Activated CD8-positive, alpha-beta T cell treated with anti-CD3 and anti-CD28 coated beads, Interleukin-2, amount 10 ng/mL, durations not matched to agents 7 days and 5 days (primary cell): ENCODE measurements at places on chromosomes 3 and 15. TPM values are rescaled to one million over a fixed set of nuclear protein-coding genes. Genes with fewer than 3 reads are reported as not detected.

- peaks cover 24% of the 10 kb centered on the region for H3K4me1 ChIP-seq
- no peaks in the 10 kb centered on the region for H3K27me3 ChIP-seq
- DNase-seq = no peak
- H3K27ac ChIP-seq = peak overlapping the region; percentile 93
Observed at GRCh38 chr3:187367561-187368103, 553 bp upstream of the RTP4 start.

DNA sequence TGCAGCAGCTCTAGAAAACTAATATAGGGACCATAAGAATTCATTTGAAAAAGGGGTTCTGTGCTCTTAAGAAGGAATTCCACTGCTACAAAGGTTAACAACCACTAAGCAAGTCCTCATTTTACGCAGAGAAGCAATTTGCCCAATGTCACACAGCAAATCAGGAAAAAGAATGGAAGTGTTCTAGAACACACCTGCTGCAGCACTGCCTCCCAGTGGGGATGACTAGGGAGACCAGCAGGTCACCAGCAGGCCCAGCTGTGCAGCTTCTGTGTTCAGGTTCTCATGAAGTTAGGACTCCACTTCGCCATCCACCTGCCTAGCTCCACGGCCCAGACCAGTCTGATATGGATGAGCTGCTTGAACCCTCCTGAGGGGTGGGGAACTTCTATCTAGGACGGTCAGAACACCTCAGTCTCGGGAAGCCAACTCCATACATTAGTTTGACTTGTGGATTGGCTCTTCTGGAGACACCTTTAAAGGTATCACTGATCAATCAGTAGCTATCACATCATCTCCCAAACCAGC is 18.6 kb downstream of the POMGNT2 start:
- peaks cover 4% of the 10 kb centered on the region for H3K4me1 ChIP-seq
- H3K27ac ChIP-seq = no peak overlapping the region
- no peaks in the 10 kb centered on the region for H3K27me3 ChIP-seq
- H3K36me3 ChIP-seq = peaks cover 14% of the 10 kb centered on the region

GRCh38 chr3:133914839-133915600 is 19.3 kb upstream of the RAB6B start:
- no peak for DNase-seq
- H3K36me3 ChIP-seq = no peaks in the 10 kb centered on the region
- no peak overlapping the region for H3K27ac ChIP-seq
- H3K4me1 ChIP-seq = no peaks in the 10 kb centered on the region
- no peak overlapping the region for H3K4me3 ChIP-seq

GRCh38 chr3:157493627-157494550 is 9.3 kb downstream of the VEPH1 start:
- no peaks in the 10 kb centered on the region for H3K4me1 ChIP-seq

The MESP2 gene
- total RNA-seq = not detected

DNA sequence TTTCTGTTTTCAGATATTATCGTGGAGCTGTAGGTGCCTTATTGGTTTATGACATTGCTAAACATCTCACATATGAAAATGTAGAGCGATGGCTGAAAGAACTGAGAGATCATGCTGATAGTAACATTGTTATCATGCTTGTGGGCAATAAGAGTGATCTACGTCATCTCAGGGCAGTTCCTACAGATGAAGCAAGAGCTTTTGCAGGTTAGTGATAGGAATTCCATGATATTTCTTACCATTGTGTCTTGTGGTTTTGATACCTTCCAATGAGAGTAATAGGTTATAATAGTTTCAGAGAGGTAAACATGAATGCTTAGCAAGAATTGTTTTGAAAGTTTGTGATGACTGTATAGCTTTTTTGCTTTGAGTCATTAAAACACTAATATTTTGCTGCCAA is 8.5 kb downstream of the RAB11A start:
- DNase-seq = no peak
- no peak overlapping the region for H3K4me3 ChIP-seq
- H3K27me3 ChIP-seq = no peaks in the 10 kb centered on the region
- H3K27ac ChIP-seq = no peak overlapping the region
